Transverse colon (tissue), 4 donors: ENCODE measurements at places on chromosomes 4 and X. TPM values are rescaled to one million over a fixed set of nuclear protein-coding genes. Genes with fewer than 3 reads are reported as not detected.

HNRNPD gene
- 125 TPM for total RNA-seq

DNA sequence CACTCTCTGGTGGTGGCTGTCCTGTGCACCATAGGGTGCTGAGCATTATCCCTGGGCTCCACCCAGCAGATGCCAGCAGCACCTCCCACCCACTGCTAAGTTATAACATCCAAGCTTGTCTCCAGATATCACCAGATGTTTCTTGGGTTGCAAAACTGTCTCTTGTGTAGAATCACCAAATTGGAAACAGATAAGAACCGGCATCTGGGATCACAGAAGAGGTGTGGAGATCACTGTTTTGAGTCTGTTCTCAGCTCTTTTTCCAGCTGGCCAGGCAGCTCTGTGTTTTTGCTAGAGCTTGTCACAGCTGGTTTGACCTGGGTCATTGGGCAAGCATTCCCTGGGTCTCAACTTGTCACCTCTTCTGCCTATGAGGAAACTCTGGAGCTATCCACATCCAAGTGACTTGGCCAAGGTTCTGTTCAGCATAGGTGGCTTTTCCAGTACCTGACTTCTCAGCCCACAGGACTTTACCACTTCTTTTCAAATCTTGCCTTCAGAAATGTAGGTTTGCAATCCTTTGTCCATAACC, 15.3 kb upstream of the PUDP start:
- H3K36me3 ChIP-seq: no peaks in the 10 kb centered on the region
- no peak for DNase-seq
- no peaks in the 10 kb centered on the region for H3K4me1 ChIP-seq
- no peaks in the 10 kb centered on the region for H3K27me3 ChIP-seq
- H3K27ac ChIP-seq: no peak overlapping the region
- no peak overlapping the region for H3K4me3 ChIP-seq

- no peak overlapping the region for H3K4me3 ChIP-seq
- H3K4me1 ChIP-seq: no peaks in the 10 kb centered on the region
- peaks cover 30% of the 10 kb centered on the region for H3K27me3 ChIP-seq
- H3K27ac ChIP-seq: no peak overlapping the region
These were observed 89.3 kb upstream of the NKX1-1 start for GRCh38 chr4:1495416-1496115.

MCF2 gene
- total RNA-seq: not detected

DNA sequence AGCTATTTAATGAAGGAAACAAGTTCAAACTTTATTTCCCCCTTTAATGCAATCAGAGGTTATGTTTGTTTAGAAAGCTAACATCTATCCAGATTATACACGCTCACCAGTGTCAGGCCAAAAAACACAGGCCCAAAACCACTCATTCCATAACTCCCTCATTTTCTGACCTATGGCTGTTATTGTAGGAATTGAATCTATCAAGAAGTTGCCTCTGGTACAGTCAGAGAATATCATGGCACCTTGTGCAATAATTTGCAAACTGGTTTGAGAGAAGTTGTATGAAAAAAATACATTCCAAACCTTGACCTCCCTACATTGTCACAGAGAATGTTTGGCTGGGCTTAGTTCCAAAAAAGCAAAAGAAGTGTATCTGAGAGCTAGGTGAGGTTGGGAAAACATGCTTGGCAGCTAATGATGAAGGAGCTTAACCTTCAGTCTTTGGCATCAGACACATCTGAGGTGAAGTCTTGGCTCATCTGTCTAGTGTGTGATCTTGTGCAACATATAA, 591.0 kb downstream of the ANKRD50 start:
- H3K4me1 ChIP-seq: no peaks in the 10 kb centered on the region
- H3K27ac ChIP-seq: no peak overlapping the region
- H3K27me3 ChIP-seq: no peaks in the 10 kb centered on the region
- no peaks in the 10 kb centered on the region for H3K36me3 ChIP-seq
- no peak for DNase-seq
